ENCODE measurements at places on chromosomes 7 and 10.

DNA sequence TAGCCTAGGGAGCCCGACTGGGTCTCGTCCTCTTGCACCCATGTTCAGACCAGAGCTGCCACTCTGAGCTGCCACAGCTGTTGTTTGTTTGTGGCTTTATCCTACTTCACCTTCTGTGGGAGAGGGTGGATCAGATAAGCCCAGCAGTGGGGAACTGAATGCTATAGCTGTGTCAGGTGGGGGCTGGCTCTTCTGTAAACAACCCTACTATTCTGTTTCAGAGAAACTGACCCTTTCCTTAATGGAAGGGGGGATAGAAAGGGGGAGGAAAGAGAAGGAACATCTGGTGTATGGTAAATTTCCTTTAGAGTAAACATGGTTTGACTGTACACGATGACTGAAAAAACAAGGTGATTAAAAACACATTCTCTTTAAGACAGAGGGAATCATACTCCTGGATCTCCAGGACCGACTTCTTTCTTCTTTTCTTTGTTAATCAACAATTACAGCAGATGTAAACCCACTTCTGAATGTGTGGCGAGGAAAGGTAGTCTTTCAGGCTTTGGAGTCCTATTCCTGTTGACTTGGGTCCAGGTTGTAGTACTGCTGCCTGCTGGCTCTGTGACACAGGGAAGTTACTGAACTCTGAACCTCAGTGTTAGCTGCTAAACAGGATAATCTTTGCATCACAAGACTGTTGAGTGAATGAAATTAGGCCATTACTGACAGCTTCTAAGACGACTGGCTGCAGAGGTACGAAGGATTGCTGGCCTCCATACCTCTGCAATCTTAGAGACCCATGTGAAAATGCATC lies 6.0 kb downstream of the PRXL2A start:
- DNase-seq = no peak

GRCh38 chr7:90025771-90026170 lies 128.5 kb upstream of the STEAP1 start:
- no peak for DNase-seq

- DNase-seq = peak; percentile 21
These were observed 28.6 kb downstream of the KAT6B start for GRCh38 chr10:74855027-74855426.

GRCh38 chr10:47243356-47243755 lies 56.6 kb upstream of the GDF10 start:
- no peak for DNase-seq

DNA sequence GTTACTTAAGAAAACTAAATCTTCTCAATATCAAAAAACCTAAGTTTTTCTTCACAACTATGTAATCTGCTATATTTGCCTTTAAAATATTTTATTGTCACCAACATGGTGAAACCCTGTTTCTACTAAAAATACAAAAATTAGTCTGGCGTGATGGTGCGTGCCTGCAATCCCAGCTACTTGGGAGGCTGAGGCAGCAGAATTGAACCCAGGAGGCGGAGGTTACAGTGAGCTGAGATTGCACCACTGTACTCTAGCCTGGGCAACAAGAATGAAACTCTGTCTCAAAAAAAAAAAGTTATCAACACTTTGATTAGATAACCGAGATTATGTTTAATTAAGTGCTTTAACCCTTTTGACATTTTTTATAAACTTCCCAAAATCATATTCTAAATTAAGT lies 28.3 kb upstream of the CLDN4 start:
- no peak for DNase-seq

- DNase-seq = no peak
These were observed 1247.8 kb upstream of the SORCS1 start for GRCh38 chr10:108412323-108412722.

- DNase-seq = peak; percentile 75
These were observed 30.2 kb upstream of the ABI1 start for GRCh38 chr10:26890956-26891355.

DNA sequence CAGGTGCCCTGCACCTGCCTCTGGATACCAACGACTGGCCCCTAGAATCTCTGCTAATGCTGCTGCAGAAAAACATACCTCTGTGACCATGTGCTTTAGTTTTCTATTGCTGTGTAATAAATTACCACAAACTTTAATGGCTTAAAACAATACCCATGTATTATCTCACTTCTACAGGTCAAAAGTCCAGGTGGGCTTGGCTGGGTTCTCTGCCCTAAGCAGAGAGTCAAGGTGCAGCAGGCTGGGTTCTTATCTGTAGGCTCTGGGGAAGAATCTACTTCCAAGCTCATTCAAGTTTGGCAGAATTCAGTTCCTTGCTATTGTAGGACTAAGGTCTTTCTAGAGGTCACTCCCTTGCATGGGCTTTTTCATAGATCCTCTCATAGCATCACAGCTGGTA lies 52.3 kb downstream of the CCDC71L start:
- DNase-seq = no peak

GRCh38 chr10:77350711-77351119 lies 286.9 kb downstream of the KCNMA1 start:
- DNase-seq = peak; percentile 68

DNA sequence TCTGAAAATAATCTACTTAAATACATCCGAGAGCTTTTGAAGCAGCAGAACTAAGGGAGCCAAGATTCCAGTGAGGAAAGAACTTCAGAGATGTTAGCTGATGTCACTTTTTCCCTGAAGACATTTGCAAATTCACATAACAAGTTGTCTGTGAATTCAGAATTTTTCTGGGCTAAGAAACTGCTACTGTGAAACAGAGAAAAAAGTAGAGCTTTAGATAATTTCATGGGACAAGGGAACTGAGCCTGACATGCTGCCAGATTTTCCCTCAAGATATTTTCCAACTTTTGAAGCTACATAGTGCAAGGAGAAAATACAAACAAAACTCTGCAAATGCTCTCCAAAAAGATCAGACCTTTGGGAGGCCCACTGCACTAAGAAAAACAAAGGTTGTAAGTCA lies 484.2 kb downstream of the ANKRD7 start:
- no peak for DNase-seq

GRCh38 chr7:101602484-101603241 lies 26.4 kb downstream of the MYL10 start:
- peak; percentile 79 for DNase-seq

GRCh38 chr10:1739751-1740150 lies 2.4 kb upstream of the ADARB2 start:
- no peak for DNase-seq

DNA sequence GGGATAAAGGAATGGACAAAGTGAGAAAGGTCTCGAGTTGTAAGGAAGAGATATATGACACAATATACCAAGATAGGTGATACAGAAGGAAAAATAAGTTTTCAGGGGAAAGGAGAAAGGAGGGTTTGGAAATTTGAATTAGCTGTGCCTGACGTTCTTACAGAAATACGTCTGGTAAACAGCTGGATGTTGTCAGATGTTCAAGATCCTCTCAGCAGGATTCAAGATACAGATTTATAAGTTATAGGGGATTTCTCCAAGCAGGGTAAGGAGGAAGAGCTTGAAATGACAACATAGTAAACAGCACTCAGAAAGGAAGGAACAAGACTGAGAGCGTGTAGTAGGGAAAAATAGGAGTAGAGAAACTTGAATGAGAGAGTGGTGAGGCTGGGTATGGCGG lies 1184.1 kb downstream of the TYW1 start:
- DNase-seq = no peak

- DNase-seq = no peak
These were observed 324.9 kb downstream of the PARD3 start for GRCh38 chr10:34489973-34490745.

- DNase-seq = no peak
These were observed 14.2 kb downstream of the LEP start for GRCh38 chr7:128255271-128255670.

GRCh38 chr10:89845541-89846280 lies 144.3 kb downstream of the KIF20B start:
- DNase-seq = no peak

DNA sequence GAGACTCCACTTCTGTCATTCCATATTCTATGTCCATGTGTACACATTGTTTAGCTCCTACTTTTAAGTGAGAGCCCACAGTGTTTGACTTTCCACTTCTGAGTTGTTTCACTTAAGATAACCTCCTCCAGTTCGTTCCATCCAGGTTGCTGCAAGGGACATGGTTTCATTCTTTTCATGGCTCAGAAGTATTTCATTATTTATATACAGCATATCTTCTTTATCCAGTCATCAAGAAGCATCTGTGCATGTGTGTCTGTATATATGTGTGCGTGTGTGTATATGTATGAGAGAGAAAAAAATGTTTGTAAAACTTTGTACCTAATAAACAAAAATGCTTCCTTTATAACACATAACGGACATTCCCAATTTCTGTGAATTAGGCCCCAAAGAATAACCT lies 6.2 kb downstream of the SEC61A2 start:
- no peak for DNase-seq

DNA sequence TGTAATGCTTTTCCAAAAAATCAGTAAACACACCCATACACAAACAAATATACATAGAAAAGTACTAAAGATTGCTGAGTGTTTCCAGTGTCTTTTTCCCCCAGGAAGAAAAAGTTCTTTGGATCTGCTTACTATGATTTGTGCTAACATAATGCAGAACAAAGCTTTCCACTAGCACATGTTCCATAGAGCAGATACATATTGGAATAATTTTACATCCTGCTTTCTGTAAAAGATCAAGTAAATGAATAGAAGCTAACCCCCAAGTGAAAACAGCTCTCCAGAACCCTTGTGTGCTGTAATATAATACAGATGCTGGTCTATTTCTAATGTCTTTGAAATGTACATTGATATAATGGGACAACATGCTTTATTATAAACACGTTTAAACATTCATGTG lies 125.5 kb downstream of the PON1 start:
- no peak for DNase-seq

DNA sequence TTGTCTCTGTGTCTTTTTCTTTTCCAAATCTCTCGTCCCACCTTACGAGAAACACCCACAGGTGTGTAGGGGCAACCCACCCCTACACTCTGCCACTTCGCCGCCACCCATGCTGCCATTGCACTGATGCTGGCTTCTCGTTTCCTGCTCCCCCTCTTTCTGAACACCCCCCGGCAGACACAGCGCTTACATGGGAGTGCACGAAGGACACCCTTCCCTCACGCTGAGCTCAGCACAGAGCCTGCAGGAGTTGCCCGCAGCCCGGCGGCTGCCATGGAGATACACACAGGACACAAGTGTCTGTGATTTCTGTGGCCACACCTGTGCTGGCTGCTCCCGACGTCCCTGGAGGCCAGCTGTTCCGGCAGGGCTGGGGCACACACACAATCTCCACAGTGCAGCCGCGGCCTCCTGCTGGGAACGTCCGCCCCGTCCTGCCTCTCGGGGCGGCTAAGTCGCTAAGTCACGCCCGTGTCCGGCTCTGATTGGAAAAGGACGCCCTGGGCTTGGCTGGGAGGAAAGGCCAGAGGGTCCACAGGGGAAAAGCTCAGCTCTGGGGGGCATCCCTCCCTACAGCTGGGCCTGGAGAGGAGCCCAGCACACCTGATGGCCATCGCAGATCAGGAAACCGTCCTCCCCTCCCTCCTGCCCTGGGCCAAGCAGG lies 349.8 kb downstream of the PTPRN2 start:
- no peak for DNase-seq

GRCh38 chr10:32132357-32132946 lies 76.2 kb upstream of the KIF5B start:
- DNase-seq = no peak

- DNase-seq = no peak
These were observed 621.3 kb downstream of the GALNT17 start for GRCh38 chr7:71753236-71753635.

- no peak for DNase-seq
These were observed 237.4 kb downstream of the BAMBI start for GRCh38 chr10:28914701-28915100.

All from activated CD8-positive, alpha-beta T cell treated with anti-CD3 and anti-CD28 coated beads for 36 hours (primary cell).